ENCODE measurements at places on chromosomes 5 and 9.
A peak's percentile ranks its signal among the peaks of the same experiment; 100 is the strongest.

DNA sequence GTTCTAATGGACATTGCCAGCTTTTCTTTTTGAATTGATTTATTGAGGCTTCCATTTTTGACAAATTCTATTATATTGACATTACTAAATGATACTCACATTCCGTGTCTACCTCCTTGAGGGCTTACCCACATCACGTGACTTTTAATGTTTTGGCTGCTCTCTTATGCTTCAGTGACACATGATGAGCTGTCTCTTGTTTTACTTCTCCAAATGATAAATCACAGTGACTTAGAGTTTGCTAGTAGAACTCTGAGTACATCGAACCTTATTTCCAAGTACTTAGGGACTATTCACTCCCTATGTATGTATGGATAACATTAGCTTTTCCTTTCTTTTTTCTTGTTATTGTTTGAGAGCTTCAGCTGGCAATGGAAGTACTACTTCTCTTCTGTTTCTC, 169.8 kb upstream of the KCNN2 start:
- DNase-seq, result no peak

DNA sequence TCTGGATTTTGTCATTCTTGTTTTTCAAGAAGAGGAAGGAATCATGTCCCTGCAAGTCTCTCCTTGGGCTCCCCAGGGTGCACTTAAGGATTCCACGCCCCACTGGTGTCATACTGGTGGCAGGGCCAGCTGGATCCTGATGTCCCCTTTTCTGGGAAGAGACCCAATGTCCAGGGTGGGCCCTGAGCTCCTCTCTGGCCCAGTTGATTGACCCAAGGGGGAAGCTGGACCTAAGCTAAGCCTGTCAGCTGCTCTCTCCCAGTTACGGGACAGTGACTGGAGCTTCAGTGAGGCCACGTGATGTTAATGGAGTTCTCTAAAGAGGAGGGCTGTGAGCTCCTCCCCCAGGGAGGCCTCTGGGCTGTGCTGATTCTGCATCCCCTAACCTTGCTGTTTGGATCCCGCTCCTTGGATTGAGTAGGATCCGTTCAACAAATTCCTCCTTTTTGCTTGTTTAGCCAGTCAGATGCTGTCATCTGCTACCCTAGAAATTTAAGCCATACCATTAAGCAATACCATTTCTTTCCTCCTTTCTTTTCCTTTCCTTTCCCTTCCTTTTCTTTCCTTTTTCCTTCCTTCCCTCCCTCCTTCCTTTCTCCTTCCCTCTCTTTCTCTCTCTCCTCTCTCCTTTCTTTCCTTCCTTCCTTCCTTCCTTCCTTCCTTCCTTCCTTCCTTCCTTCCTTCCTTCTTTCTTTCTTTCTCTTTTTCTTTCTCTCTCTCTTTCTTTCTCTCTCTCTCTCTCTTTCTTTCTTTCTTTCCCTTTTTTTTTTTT, 17.2 kb downstream of the NKX2-5 start:
- no peak for DNase-seq

DNA sequence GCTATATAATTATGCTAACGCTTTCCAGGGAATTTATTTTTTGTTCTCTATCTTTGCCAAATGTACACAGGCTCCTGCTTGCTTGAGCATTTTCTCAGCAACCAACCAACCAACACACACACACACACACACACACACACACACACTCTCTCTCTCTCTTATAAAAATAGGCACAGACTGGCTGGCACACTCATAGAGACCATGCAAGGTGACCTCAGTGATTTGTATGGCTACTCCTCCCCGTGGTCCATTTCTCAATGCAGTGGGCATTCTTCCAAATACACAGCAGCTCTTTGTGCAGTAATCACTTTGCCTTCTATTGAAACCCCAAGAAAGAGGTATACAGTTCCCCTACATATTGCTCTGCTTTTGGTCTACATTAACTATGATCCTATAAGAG, 416.0 kb downstream of the MAN2A1 start:
- no peak for DNase-seq

DNA sequence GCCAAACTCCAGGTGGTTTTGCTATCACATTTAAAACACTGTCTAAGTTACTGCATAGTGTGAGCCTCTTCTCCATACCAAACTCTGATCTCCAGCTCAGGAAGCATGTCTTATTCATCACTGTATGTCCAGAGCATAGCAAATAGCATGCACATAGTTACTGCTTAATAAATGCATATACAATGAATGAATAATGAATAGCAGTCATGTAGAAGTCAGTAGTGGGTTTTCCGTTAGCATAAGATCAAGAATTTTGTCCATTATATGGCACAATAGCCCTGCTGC, 329.4 kb downstream of the ARRDC3 start:
- DNase-seq, result no peak

DNA sequence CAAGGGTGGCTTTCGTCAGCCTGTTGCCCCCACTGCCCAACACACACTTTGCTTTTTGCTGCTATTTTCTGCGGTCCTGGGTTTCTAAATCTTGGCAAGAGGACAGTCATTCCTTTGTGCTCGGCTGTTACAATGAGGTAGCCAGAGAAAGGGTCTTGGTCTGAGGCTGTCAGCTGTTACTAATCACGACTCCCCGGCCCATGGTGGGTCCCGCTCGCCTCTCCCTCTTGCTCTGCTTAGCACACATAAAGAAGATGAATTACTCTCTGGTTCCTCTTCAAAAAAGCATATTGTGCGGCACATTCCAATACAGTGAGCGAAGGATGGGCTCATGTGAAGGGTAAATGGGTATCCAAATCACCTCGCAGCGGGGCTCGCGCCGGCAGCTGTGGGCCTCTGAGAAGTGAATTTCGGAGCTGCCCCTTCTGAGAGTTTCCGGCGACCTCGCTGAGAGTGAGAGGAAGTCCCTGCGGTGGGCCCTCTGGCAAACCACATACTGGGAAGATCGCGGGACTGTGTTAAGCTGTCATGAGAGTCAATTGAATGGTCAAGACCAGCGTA, 56.0 kb downstream of the SLC1A3 start:
- DNase-seq, result no peak

GRCh38 chr5:56479696-56480077, 246.6 kb upstream of the ANKRD55 start:
- no peak for DNase-seq

- no peak for DNase-seq
Observed at GRCh38 chr9:88748566-88749261, 213.7 kb downstream of the NXNL2 start.

- peak; percentile 2 for DNase-seq
Observed at GRCh38 chr5:7015586-7016256, 302.5 kb downstream of the TENT4A start.

All from RPMI8226 (cell line).